ENCODE measurements at places on chromosomes 1 and 21.

GRCh38 chr1:48061162-48062136, 64.3 kb upstream of the TRABD2B start:
- DNase-seq = peak; percentile 78

DNA sequence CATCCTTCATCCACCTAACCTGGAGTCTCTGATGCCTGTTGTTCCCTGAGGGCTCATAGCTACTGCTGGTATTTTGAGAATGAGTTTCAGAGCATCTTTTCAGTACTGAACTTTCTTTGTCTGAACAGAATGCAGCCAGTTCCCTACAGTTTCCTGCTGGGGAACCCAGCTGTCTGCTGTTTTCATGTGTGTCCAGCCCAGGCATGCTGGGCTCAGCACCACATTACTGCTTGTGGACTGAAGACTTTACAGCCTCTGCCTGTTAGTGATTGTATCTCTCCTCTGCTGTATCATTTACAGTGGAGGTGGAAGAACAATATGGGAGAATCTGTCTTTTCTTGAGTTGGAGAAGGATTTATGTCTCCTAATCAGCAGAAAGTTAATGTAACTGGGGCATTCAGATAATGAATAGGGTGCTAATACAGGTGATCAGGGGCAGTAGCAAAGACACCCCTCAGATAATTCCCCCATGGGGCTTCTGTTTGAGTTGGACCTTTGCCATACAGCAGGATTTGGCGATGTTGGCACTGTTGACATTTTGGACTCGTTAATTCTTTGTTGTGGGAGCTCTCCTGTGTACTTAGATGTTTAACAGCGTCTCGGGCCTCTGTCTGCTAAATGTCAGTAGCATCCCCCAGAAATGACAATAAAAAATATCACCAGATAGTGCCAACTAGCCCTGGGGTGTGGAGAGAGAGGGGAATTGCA, 207.7 kb downstream of the HHAT start:
- DNase-seq = peak; percentile 6

DNA sequence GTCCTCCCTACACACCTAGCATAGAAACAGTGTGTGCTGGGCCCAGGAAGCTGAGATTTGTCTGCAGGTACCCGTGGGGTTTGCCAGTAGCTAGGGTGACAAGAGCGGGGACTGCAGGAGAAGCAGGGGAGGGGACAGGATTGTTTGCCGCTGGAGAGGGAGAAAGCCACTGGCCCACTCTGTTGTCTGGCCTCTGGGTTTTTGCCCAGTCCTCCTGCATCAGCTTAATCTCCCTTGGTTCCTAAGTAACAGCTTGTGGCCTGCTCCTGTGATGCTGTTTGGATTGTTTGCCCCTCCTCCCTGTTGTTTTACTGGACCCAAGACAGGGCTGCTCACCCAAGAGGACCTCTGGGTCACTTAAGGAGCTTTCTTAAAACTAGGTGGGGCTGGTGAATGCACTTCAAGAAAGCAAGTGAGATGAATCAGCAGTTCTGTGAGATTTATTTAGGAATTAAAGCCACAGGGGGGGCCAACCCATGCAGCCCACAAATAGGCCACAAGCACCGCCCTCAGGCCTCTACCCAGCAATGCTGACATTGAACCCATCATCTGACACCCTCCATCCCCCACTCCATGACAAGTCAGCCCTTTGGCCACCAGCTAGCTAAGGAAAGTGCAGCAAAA, 142.8 kb downstream of the ZZZ3 start:
- no peak for DNase-seq

DNA sequence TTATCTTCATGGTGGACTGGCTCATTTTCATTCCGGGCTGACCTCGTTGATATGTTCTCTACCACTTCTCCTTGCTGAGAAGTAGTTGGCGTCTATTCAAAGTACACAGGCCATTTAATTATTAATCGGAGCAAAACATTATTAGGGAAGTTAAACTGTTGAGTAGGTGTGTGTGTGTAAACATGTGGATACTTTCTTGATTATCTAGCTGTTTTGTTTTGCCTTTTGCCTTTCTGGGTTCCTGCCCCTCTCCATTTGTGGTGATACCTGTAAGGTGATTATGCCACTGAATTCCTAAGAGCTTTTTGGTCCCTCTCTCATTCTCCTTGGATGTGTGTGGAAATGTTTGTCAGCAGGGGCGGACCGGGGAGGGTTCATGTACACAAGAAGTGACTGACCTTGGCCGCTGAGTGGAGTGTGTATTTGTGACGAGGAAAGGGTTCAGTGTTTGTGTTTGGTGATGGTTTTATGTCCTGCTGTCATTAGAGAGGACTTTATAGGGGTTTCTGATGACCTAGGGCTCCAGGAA, 56.6 kb upstream of the PPP2R5A start:
- no peak for DNase-seq

All from Ammon's horn (tissue), 1 donor.